ENCODE measurements at places on chromosomes 1 and 21.

DNA sequence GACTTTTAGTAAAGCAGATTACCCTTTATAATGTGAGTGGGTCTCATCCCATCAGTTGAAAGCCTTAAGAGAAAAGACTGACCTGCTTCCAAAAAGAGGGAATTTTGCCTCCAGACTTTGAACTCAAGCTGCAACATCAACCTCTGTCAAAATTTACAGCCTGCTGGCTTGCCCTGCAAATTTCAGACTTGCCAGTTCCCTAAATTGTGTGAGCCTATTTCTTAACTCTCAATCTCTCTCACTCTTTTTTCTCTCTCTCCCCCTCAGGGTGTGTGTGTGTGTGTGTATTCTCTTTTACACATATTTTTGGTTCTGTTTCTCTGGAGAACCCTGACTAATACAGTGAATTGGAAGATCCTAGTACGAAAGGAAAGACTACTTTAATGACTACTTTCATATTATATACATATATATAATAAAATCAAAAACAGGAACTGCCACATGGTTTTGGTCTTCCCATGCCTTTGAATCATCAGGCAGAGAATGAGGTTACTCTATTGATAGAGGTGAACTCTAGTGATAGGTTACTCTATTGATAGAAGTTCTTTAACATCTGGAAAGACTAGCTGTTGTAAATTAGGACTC is 6.4 kb downstream of the OR2C3 start:
- no peak for DNase-seq

- peak; percentile 71 for DNase-seq
Measured at GRCh38 chr1:40143891-40144575, 17.2 kb upstream of the RLF start.

DNA sequence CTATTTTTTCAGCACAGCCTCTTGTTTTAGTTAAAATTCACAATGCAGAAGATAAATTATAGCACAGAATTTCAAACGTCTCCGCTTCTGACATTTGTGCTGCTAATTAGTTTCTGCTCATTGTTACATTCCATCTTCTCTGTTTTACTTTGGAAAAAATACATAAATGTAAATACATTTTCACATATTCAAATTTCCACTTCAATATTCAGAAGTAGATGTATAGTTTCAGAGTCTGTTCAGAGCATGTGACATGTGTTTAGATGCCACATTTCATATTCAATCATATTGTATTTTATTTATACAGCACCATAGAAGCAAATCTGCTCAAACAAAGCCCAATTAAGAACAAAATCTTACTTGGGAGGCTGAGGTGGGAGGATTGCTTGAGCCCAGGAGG is 19.6 kb downstream of the TMEM35B start:
- no peak for DNase-seq

GRCh38 chr1:202694314-202694713 is 15.9 kb downstream of the SYT2 start:
- DNase-seq: no peak

- no peak for DNase-seq
Measured at GRCh38 chr1:55815745-55816455, 600.7 kb upstream of the USP24 start.

GRCh38 chr21:45887788-45888187 is 93.8 kb upstream of the COL6A1 start:
- no peak for DNase-seq

- no peak for DNase-seq
Measured at GRCh38 chr1:242556276-242556675, 31.8 kb upstream of the PLD5 start.

GRCh38 chr1:210364479-210364878 is 35.8 kb downstream of the HHAT start:
- DNase-seq: no peak
